GM23338 (cell line): ENCODE measurements at places on chromosomes 7 and 10. TPM values are rescaled to one million over a fixed set of nuclear protein-coding genes. Genes with fewer than 3 reads are reported as not detected.
A peak's percentile ranks its signal among the peaks of the same experiment; 100 is the strongest.

DNA sequence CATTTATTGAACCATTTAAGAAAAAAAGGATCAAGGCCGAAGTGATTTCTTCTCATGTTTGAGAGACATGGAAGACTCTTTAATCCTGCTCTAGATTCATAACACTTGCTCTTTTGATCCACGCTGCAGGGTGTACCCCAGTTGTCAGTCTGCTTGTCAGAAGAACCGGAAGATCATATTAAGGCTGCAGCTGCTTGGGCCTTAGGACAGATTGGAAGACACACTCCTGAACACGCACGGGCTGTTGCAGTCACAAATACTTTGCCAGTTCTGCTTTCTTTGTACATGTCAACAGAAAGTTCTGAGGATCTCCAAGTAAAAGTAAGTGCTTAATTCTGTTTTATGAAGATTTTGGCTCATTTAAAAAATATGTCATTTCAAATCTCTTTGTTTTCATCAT lies 46.3 kb downstream of the SPAG6 start:
- no peaks in the 10 kb centered on the region for H3K27me3 ChIP-seq
- peaks cover 4% of the 10 kb centered on the region; the same call in 1 of the 2 replicates for H3K4me1 ChIP-seq
- no peak for DNase-seq
- H3K27ac ChIP-seq, result no peak overlapping the region
- H3K4me3 ChIP-seq, result no peak overlapping the region

- no peak overlapping the region for H3K4me3 ChIP-seq
- no peaks in the 10 kb centered on the region for H3K36me3 ChIP-seq
- no peaks in the 10 kb centered on the region for H3K27me3 ChIP-seq
- H3K4me1 ChIP-seq, result peaks cover 30% of the 10 kb centered on the region
These were observed 97.8 kb downstream of the ELAPOR2 start for GRCh38 chr7:86961686-86962085.

DNA sequence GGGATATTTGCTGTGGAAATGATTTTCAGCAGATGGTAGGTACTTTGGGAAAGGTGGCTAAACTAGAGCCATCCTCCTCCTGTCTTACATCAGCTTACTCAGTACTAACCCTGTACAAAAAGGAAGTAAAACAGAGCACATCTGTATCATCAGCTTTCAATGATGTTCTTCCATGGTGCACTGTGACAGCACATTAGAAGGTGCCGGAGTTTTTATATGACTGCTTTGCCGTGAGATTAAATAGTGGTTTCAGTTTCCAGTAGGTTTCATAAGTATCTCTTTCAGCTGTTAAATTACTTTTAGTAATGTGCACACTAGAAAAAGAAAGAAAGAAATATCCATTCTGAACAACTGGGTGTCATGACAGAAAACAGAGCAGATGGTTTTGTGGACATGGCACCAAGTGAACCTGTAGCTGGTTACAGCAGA lies 86.5 kb downstream of the ARID5B start:
- no peaks in the 10 kb centered on the region for H3K27me3 ChIP-seq
- no peak overlapping the region for H3K4me3 ChIP-seq
- H3K4me1 ChIP-seq, result peaks cover 48% of the 10 kb centered on the region
- H3K27ac ChIP-seq, result no peak overlapping the region
- no peaks in the 10 kb centered on the region for H3K36me3 ChIP-seq

The DEPP1 gene
- 0.12 and 1.3 TPM in 2 replicates for total RNA-seq

GRCh38 chr7:7315851-7316250 lies 133.5 kb downstream of the C1GALT1 start:
- H3K27me3 ChIP-seq, result no peaks in the 10 kb centered on the region
- H3K4me3 ChIP-seq, result no peak overlapping the region
- H3K4me1 ChIP-seq, result no peaks in the 10 kb centered on the region
- no peak overlapping the region for H3K27ac ChIP-seq
- no peak for DNase-seq
- no peaks in the 10 kb centered on the region for H3K36me3 ChIP-seq

DNA sequence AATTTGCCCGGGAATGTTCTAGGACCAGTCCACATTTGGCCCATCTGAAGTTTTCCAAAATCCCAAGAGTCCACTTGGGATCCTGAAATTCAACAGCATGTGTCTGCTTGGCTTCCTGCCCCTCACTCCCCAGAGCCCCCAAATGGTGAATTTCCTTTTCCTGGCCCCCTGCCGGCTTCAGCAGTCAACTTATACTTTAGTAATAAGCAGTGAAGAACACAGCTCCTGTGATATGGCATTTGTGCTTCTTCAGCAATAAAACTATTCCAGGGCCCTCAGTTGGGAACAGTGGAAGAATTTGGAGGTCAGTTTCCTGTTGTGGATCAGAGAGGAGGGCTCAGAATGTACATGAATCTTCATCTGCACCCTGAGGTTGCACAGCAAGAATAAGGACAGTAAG lies 51.1 kb downstream of the PRF1 start:
- no peaks in the 10 kb centered on the region; the same call in 1 of the 2 replicates for H3K4me1 ChIP-seq
- H3K27ac ChIP-seq, result no peak overlapping the region
- no peak for DNase-seq

- H3K36me3 ChIP-seq, result no peaks in the 10 kb centered on the region
- no peak overlapping the region for H3K4me3 ChIP-seq
- no peaks in the 10 kb centered on the region for H3K27me3 ChIP-seq
- no peak overlapping the region for H3K27ac ChIP-seq
- no peaks in the 10 kb centered on the region for H3K4me1 ChIP-seq
These were observed 63.9 kb downstream of the TPK1 start for GRCh38 chr7:144771927-144772326.

GRCh38 chr7:108079648-108080591 lies 50.2 kb downstream of the LAMB4 start:
- no peaks in the 10 kb centered on the region for H3K36me3 ChIP-seq
- no peak overlapping the region for H3K27ac ChIP-seq
- no peaks in the 10 kb centered on the region for H3K27me3 ChIP-seq
- no peak for DNase-seq
- H3K4me3 ChIP-seq, result no peak overlapping the region
- H3K4me1 ChIP-seq, result peaks cover 12% of the 10 kb centered on the region

The SVOPL gene
- 0.70 and 1.4 TPM in 2 replicates for total RNA-seq

The CPA4 gene
- not detected in 2 replicates for total RNA-seq

DNA sequence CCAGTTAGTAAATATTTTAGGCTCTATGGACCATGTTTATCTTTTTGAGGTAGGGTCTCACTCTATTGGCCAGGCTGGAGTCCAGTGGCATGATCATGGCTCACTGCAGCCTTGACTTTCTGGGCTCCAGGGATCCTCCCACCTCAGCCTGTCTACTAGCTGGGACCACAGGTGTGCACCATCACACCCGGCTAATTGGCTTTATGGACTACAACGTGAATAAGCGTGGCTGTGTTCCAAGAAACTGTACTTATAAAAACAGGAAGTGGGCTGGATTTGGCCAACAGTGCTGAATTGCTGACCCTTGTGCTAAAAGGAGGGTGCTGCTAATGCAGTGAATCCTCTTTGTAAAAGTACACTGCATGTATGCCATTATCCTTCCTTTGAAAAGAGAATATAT lies 111.7 kb upstream of the CDK13 start:
- H3K36me3 ChIP-seq, result no peaks in the 10 kb centered on the region
- H3K27me3 ChIP-seq, result peaks cover 35% of the 10 kb centered on the region
- H3K4me1 ChIP-seq, result 0 out of 2 replicates have a peak, but pooled peaks cover 4% of the 10 kb centered on the region
- DNase-seq, result no peak
- no peak overlapping the region for H3K4me3 ChIP-seq
- no peak overlapping the region for H3K27ac ChIP-seq

DNA sequence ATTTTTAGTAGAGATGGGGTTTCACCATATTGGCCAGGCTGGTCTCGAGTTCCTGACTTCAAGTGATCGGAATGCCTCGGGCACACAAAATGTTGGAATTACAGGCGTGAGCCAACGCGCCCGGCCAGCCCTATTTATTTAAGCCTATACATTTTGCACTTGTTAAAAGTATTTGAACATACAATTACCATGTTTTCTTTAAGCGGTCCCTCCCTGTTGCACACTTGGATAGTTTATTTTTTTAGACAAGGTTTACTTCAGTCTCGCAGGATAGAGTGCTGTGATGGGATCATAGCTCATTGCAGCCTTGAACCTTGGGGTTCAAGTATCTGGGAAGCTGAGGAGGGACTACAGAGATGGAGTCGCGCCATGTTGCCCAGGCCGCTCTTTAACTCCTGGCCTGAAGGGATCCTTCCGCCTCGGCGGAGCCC lies 35.7 kb upstream of the SRRM3 start:
- DNase-seq, result no peak
- peak overlapping the region; percentile 11; the same call in 1 of the 2 replicates for H3K4me3 ChIP-seq
- H3K27ac ChIP-seq, result peak overlapping the region; percentile 95
- H3K27me3 ChIP-seq, result no peaks in the 10 kb centered on the region
- no peaks in the 10 kb centered on the region for H3K36me3 ChIP-seq
